ENCODE measurements at places on chromosomes 1 and 21.

DNA sequence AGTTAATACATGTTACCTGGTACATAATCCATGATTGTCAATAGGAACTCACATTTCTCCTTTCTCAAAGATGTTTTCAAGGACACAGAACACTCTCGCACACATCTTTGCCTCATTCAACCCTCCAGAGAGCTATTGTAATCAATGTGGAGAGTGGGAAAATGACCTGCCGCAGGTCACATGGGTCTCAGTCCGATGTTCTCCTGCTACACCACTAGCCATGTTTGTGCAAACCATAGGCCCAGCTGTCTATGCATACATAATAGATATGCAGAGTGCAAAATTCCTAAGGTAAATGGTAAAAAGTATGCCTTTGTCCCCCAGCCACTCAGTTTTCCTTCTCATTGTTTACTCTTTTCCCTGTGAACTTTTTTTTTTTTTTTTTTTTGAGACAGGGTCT lies 89.2 kb downstream of the ADSS2 start:
- no peak for DNase-seq

- no peak for DNase-seq
These were observed 18.1 kb downstream of the JAK1 start for GRCh38 chr1:64948216-64948615.

DNA sequence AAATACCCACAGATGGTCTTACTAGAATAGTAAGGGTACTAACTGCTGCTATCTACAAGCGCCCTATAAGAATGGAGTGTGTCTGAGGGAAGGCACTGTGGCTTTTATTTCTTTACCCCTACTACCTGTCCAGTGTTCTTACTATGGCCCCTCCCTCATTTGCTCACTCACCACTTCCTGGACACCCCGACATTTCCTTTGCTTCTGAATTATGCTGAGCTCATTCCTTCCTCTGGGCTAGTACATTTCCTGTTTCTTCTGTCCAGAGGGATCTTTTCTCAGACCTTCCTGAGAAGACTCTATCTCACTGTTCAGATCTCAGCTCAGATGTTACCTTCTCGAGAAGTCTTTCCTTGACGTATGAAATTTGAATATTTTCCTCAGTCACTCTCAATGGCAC lies 192.1 kb upstream of the DAB1 start:
- no peak for DNase-seq

DNA sequence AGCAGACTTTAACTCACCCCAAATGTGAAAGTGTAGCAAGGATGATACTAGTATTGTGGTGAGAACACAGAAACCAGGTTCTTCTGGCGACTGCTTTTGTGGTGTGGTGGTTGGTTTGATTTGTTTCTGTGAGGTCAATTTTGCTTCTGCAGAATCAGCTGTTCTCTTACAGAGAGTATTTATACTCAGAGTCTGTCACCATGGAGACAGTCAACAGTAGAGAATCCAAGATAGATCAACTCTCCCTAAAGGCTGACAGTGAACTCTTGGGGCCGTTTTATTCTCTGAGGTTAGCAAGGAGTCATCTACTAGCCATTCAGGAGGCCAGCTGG lies at the start of gene CFAP107:
Gene CFAP107 (plus strand): TSS at position 209 of the 332 bp plus-strand sequence. CDS start 231 bp downstream, outside the sequence.
- no peak for DNase-seq

- DNase-seq, result no peak
These were observed 189.1 kb downstream of the RASAL2 start for GRCh38 chr1:178282949-178283367.
